ENCODE measurements at places on chromosomes 5 and 9.

- DNase-seq, result peak; percentile 94
These were observed at the start of gene CDK9 for GRCh38 chr9:127785933-127786772. Gene CDK9 (plus strand): TSS chr9:127786034. CDS start chr9:127786149, 115 bp downstream.

DNA sequence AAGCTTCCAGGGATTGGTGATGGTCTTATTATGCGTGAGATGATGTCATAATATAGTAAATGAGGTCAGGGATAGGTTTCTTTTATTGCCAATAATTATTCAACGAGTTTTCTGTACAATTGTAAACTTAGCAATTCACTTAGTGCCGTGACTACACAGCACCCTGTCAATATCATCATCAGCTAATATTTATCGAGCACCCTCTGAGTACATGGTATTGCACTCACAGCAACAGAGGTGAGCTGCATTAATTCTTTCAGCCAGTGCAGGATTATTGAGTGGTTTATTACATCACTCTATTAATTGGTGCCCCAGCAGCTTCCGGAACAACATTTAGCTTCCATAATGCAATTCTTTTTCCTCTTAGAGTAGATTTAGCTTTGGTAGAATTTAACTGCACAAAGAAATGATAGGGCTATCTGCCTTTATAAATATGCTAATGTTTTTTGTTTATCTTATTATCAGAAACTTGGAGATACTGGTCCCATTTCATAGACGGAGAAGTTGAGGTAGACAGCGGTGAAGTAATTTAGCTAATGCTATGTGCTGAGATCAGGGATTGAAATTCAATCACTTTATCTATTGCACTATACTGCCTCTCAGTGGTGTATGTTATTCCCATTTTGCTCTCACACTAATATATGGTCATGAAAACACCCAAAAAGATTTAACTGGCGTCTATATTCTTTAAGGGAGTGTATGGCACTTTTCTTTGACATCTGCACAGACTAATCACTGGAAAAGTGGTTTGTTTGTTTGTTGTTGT lies 726.1 kb upstream of the WWC1 start:
- DNase-seq, result no peak

DNA sequence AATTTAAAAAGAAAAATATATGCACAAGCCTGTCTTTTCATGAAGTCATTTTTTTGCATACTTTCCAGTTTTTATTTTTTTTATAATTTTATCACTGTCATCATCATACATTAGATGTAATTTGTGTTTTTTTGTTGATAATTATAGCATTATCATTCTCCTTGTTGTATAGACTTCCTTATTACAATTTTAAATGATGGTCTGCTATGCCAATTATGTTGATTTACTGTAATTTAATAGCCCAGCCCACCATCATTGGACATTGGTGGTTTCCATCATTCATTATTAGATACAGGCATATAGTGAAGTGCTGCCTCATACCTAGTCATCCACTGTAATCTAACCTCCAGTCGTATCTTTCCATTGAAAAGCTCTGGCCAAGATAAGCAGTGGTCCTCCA lies 3.8 kb upstream of the TJP2 start:
- DNase-seq, result no peak

DNA sequence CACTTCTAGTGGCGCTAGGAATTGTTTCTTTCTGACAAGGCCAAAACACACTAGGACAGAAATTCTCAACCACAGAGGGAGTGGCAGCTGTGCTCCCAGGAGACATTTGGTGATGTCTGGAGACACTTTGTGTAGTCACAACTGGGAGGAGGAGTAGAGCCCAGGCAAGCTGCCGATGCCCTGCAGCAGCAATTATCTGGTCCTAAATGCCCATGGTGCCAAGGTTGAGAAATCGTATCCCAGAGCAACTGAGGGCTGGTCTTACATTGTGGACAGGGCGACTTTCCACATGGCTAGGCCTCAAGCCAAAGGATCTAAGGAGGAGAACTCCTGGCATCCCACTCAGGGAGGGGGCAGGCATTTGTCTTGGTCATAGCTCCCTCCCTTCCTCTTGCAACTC lies 259.9 kb downstream of the GADD45G start:
- no peak for DNase-seq

DNA sequence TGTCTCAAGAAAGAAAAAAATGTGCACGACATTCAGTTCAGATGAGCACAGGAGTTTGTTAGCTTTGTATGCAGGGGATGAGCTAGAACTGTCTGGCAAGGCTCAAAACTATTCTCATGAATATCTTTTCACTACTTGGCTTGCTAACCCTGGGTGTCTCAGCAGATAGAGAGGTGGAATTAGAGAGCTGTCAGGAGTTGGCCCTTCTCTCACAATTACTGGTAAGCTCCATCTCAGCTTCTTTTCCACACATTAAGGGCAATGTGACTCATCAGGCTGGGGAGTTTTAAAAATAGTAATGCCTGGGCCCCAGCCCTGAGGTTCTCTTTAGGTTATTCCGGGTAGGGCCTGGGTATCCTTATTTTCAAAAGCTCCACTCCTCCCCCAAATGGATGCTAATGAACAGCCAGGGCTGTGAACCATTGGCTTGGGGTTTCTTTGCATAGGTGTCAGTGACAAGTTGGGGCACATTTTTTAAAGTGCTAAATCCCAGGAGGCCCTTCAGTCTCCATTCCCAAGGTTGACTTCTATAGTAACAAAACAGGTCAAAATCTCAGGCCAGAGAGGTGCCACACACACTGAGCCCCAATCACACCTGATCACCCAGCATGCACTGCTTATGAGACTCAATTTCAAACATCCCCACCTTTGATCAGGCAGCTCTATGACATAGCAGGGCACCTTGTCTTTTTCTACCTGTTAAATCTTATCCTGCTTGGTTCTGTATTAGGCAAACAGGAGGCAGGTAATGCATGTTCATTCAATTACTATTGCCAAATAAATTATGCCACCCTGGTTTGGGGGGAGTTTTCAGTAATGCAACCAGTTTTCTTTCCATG lies 239.7 kb upstream of the DAP start:
- DNase-seq, result no peak

GRCh38 chr5:180590543-180591310 lies 572 bp downstream of the SCGB3A1 start:
- peak; percentile 40 for DNase-seq

- no peak for DNase-seq
These were observed 91.1 kb downstream of the TRIO start for GRCh38 chr5:14234204-14234603.

All from ELF-1 (cell line).